ENCODE measurements at places on chromosomes 2 and 18.

GRCh38 chr2:230221493-230221892 is 1.7 kb upstream of the SP110 start:
- H3K4me1 ChIP-seq = peaks cover 5% of the 10 kb centered on the region
- DNase-seq = no peak
- H3K27ac ChIP-seq = no peak overlapping the region
- H3K4me3 ChIP-seq = no peak overlapping the region
- no peaks in the 10 kb centered on the region for H3K27me3 ChIP-seq

GRCh38 chr2:212843409-212844199 is 305.0 kb upstream of the ERBB4 start:
- H3K4me3 ChIP-seq = no peak overlapping the region
- H3K36me3 ChIP-seq = no peaks in the 10 kb centered on the region
- no peak overlapping the region for H3K27ac ChIP-seq
- DNase-seq = no peak

GRCh38 chr2:147760984-147761383 is 83.8 kb upstream of the ACVR2A start:
- no peaks in the 10 kb centered on the region for H3K27me3 ChIP-seq
- no peaks in the 10 kb centered on the region for H3K36me3 ChIP-seq
- H3K4me3 ChIP-seq = no peak overlapping the region
- H3K4me1 ChIP-seq = no peaks in the 10 kb centered on the region
- no peak for DNase-seq
- H3K27ac ChIP-seq = no peak overlapping the region

DNA sequence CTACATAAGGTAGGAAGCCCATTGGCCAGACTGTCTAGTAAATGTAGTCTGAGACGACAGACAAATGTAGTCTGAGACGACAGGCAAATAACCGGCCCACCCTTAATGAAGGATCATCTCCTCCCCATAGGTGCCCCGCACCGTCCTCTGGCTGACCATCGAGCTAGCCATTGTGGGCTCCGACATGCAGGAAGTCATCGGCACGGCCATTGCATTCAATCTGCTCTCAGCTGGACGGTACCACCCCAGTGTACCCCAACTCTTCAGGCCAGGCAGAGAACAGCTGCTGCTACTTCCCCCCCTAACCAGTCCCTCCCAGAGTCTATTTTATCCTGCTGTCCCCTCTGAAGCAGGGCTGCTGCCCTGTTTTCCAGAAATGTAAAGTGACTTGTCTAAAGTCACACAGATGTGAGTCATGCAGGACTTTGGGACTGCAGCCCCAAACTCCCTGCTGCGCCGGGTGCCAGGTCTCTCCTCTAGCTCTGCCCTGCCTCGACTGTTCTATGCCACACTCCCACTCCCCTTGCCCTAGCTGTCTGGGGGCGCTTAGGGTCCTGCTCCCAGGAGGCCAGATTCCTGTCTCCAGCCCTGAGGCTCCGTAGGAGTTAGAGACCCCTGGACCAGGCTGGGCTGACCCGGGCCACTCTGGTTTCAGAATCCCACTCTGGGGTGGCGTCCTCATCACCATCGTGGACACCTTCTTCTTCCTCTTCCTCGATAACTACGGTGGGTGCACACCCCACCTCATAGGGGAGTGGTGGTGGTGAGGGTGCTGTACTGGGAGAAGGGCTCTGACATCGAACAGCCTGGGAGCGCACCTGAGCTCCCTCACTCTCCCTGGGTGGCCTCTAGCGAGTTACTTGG is 4.7 kb downstream of the SLC11A1 start:
- H3K27me3 ChIP-seq = no peaks in the 10 kb centered on the region
- peak overlapping the region; percentile 76 for H3K27ac ChIP-seq
- H3K36me3 ChIP-seq = no peaks in the 10 kb centered on the region
- no peak overlapping the region for H3K4me3 ChIP-seq
- H3K4me1 ChIP-seq = no peaks in the 10 kb centered on the region
- DNase-seq = peak; percentile 13

- peak overlapping the region; percentile 43 for H3K27ac ChIP-seq
- no peaks in the 10 kb centered on the region for H3K27me3 ChIP-seq
- DNase-seq = peak; percentile 11
- no peak overlapping the region for H3K4me3 ChIP-seq
- H3K4me1 ChIP-seq = peaks cover 9% of the 10 kb centered on the region
Observed at GRCh38 chr2:174901075-174901474, 104.1 kb downstream of the CHN1 start.

DNA sequence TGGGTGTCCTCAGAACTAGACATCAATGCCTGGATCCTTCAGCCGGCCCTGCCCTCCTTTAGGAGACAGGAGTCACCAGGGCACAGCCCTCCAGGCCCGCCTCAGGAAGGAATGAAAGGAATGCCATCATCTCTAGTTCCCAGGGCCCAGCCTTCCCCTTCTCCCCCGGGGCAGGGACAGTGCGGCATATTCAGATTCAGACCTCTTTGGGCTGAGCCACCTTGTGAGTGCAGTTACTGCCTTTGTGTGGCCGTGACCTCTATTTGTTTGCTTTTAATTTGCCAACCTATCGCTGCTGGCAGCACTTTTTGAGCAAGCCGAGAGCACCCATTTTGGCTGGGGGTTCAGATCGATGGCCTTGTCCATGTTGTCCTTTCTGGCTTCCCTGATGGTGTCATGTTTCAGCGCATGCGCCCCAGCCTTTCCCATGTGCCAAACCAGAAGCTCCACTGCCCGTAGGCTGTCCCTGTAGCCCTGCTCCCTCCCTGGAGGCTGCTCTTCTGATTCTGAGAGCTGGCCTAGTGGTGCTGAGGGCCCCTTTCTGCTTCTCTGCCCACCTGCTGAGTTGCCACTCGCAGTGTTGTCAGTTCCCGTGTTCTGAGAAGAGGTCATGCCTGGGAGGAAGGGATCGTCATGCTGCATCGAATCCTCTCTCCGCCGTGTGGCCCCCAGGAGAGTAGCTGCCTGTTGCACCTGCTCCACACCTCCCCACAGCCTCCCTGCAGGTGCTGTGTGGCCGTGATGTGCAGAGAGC is 10.9 kb downstream of the ANKRD23 start:
- H3K27me3 ChIP-seq = no peaks in the 10 kb centered on the region
- DNase-seq = peak; percentile 66
- no peaks in the 10 kb centered on the region for H3K36me3 ChIP-seq
- no peak overlapping the region for H3K4me3 ChIP-seq
- H3K4me1 ChIP-seq = peaks cover 11% of the 10 kb centered on the region

- DNase-seq = peak; percentile 49
- no peaks in the 10 kb centered on the region for H3K36me3 ChIP-seq
- peaks cover 71% of the 10 kb centered on the region for H3K4me1 ChIP-seq
- H3K4me3 ChIP-seq = no peak overlapping the region
- H3K27ac ChIP-seq = peak overlapping the region; percentile 80
Observed at GRCh38 chr18:48994044-48994651, 43.4 kb upstream of the SMAD7 start.

- H3K4me3 ChIP-seq = no peak overlapping the region
- no peaks in the 10 kb centered on the region for H3K36me3 ChIP-seq
- no peaks in the 10 kb centered on the region for H3K4me1 ChIP-seq
- H3K27ac ChIP-seq = no peak overlapping the region
- H3K27me3 ChIP-seq = no peaks in the 10 kb centered on the region
Observed at GRCh38 chr2:70525032-70525431, 28.6 kb downstream of the TGFA start.

All from hepatocyte (in vitro differentiated cells).